ENCODE measurements at places on chromosomes 3 and 15.

DNA sequence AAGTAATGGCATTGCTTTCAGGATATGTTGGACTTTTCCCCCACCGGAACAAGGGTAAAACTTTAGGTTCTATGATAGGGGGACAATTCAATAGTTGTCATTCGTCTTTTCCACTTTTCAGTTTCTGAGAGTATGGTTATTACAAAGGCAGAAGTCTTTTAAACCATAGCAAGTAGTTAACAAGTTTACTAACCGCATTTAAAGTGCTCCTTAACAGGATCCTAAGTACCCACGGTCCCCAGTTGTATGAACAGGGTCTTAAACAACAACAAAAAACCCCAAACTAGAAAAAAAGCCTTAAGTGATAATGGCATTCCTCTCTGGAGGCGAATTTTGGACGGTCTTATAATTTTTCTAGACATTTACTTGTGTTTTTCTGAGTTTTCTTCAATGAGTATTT is 831 bp downstream of the IFT57 start:
- DNase-seq, result no peak

- no peak for DNase-seq
These were observed 8.3 kb downstream of the SEMA3G start for GRCh38 chr3:52436500-52437149.

GRCh38 chr3:105144837-105145236 is 221.9 kb upstream of the ALCAM start:
- no peak for DNase-seq

- DNase-seq, result peak; percentile 1
These were observed 723 bp upstream of the DRD3 start for GRCh38 chr3:114179575-114179974.

DNA sequence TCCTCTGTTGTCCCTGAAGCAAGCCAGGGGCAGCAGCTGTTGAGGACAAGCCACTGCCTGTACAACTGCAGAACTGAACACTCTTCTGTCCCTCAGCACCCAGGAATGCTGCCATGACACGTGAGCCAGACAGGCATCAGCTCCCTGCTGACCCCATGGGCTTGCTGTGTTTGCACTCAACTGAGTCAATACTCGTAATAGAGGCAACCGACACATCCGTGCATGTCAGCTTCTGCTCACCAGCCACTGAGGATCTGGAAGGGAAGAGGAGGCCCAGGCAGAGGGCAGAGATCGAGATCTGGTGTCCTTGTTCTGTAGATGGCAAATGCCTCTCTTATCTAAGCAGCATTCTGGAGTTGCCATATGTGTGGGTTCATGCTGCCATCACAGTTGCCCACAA is 54.3 kb upstream of the SEC61A1 start:
- DNase-seq, result no peak
